ENCODE measurements at places on chromosomes 2 and 18.
A peak's percentile ranks its signal among the peaks of the same experiment; 100 is the strongest.

- no peak for DNase-seq
Observed at GRCh38 chr18:59954241-59954640, 54.4 kb downstream of the PMAIP1 start.

- no peak for DNase-seq
Observed at GRCh38 chr18:62044490-62045000, 142.3 kb downstream of the PIGN start.

DNA sequence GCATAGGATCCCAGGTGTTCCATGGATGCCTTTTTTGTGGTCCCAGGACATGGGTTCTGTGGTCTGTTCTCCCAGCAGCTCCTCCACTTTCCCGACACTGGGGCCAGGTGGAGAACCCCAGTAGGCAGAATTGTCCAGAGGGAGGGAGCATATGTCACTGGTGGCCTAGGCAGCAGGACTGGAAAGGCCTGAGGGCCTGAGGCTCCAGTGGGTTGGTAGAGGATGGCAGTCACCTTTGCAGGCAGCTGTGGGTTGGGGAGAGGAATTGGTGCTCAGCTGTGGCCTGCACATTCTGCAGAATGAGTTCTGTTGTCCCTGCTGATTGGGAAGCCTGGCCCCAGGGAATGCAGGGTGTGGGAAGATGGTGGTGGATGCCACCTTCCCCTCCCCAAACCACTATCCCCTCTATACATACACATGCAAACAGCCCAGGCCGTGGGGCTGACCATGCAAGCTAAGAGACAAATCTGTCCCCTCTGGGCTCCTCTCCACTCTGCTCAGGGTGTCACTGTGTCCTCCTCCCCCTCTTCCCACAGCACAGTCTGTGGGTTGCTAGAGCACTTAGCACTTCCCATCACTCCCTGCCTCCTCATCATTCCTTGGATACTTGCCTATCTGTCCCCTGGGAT, 11.4 kb downstream of the CTIF start:
- DNase-seq, result no peak

DNA sequence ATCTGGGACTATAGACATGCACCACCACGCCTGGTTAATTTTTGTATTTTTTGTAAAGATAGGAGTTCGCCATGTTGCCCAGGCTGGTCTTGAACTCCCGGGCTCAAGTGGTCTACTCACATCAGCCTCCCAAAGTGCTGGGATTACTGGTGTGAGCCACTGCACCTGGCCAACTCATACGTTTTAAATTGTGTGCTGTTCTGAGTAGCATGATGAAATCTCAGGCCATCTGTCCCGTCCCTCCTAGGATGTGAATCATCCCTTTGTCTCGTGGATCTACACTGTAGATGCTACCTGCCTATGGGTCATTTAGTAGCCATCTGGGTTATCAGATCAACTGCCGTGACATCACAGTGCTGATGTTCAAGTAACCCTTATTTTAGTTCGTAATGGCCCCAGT, 38.5 kb upstream of the RMP24 start:
- DNase-seq, result no peak

DNA sequence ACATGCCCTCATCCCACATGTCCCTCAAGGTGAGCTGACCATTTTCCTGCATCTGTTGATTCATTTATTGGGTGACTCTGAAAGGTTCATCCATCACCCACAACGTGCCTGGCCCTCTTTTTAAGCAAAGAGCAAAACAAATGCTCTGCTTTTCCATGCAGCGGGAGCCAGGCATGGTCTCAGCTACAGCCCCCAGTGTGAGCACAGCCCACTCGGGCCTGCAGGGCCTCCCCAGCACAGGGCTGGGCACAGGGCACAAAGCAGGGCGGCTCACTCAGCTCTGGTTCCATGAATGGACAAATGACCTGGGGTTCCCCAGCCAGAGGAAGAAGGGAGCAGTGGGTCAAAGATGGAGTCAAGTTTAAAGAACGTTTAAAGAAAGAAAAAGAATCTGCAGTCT, 24.1 kb upstream of the OTOS start:
- no peak for DNase-seq

GRCh38 chr2:219388121-219388906, 602 bp upstream of the DNPEP start:
- DNase-seq, result peak; percentile 99

GRCh38 chr18:8937160-8938094, 165.1 kb upstream of the NDUFV2 start:
- no peak for DNase-seq

DNA sequence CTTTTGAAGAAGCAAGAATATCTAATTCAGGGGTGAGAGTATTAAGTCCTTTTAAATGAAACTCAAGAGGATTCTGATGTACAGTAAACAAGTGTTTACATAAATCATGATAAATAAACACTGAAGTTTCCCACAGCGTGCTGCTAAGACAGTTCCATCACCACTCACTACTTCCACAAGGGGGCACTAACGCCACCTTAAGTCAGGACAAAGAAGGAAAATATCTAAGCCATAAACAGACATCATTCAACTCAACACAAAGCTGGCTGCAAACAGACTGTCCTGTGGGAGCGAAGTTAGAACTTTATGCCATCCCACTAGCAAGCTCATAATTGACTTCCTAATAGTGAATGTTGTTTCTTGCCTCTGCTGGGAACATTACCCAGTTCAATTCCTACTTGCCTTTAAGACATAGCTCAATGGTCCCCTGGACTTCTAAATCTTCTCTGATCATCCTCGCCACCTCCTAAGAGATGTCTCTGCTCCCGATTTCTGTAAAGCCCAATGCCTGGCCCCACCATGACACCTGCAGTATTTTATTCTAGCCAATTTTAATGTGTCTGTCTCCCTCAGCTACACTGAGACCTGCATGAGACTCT, 36.5 kb downstream of the MRPL44 start:
- no peak for DNase-seq

- no peak for DNase-seq
Observed at GRCh38 chr2:157257312-157258252, at the start of gene GALNT5. Gene GALNT5 (plus strand): TSS chr2:157257705. CDS start chr2:157258083, 378 bp downstream.

GRCh38 chr2:11710210-11710609, 36.2 kb upstream of the LPIN1 start:
- DNase-seq, result no peak

- no peak for DNase-seq
Observed at GRCh38 chr2:217797661-217798069, 205.1 kb downstream of the TNS1 start.

GRCh38 chr18:58546552-58546951, 82.3 kb downstream of the ALPK2 start:
- DNase-seq, result no peak

- no peak for DNase-seq
Observed at GRCh38 chr18:78813936-78814710, 165.5 kb upstream of the SALL3 start.

DNA sequence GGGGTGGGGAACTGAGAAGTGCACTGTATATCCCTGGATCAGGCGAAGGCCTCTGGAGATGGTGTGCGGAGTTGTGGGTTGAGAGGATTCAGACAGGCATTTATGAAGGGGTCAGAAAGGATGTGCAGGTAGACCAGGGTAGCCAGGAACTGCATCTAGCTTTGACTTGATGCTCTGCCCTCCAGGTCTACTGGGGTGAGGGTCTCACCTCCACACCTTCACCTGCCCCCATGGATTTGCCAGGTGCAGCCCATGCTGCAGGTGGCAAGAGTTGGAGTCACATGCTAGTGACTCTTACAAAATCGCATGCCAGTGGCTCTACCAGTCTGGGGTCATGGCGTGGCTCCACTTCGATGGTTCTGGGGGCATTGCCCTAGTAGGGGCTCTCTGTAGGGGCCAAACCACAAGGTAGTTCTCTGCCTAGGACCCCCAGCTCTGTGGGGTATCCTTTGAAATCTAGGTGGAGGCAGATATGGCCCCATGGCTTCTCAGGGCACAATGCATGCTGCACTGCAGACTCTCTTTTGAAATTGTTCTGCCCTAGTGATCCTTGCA, 18.9 kb upstream of the KCNF1 start:
- DNase-seq, result no peak

GRCh38 chr2:132583666-132584360, 86.2 kb downstream of the LYPD1 start:
- no peak for DNase-seq

DNA sequence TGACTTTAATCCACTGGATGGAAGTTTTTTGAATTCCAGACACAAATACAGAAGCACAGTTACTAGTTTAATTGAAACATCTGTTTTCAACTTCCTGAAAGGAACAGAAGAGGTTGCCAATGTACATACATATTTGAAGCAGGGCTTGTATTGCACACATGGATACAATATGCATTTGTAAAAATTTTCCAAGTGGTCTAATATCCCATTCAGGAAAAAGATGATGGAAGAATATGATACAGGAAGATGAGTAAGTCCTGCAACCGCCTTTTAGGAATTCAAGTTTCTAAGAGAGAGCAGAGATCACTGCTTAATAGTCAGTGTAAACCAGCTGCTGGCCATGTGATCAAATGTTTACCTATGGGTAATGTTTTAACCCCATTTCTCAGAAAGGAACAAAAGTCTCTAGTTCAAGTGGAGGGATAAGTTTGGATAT, 265.4 kb downstream of the TRIB2 start:
- DNase-seq, result no peak

GRCh38 chr2:239954166-239955086, 70.7 kb downstream of the NDUFA10 start:
- no peak for DNase-seq

- DNase-seq, result no peak
Observed at GRCh38 chr2:104262714-104263113, 591.2 kb upstream of the POU3F3 start.

DNA sequence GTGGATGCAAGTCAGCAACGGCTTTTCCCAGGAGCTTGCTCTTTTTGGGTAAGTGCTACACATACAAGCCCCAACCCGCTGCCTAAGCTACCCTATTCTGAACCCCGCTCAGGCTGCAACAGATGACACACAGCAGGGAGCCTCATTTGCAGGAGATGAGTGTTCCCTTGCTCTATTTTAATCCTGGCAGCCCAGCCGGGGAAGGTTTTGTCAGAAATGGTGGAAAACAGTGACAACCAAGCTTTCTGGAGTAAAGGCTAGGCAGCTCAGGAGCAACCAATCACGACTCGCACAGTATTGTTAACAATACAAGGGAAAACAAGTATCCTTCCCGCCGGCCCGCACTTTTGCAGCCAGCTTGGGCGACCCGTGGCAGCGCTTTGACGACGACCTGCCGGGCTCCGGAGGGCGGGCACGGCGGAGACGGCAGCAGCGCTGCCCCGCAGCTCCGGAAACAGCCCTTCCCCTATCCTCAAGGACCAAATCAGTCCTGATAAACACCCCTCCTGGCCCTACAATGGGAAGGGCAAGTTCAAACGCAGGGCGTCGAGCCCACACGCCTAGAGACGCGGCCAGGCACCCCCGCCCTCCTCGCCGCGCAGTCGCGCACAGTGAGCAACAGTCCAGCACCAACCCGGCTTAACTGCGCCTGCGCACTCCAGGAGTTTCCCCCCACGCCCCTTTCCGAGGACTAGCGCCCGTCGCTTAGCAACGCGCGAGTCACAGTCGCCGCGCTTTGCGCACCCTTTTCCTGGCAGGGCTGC, 74.3 kb upstream of the TSPYL6 start:
- DNase-seq, result peak; percentile 87

- peak; percentile 66 for DNase-seq
Observed at GRCh38 chr2:173355132-173355865, 627 bp downstream of the CDCA7 start.

GRCh38 chr2:131042148-131042775, 51.0 kb downstream of the FAM168B start:
- no peak for DNase-seq

GRCh38 chr18:1648712-1649111, 744.0 kb downstream of the ADCYAP1 start:
- DNase-seq, result no peak

DNA sequence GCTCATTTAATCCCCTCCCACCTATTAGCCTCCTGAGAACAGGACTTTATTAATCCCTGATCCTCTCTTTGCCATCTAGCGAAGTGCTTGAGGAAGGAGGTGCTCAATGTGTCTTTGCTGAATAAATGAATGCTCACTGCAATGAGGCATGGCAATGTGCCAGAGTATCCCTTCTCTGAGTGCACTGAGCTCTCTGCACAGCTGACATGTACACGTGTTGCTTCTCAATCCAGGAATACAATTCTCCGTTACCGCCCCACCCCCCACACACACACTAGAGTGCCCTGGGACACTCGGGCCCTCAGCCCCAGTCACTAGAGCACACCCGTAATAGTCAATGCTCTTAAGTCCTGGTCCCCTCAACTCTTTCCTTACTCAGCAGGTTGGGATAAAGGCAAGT, 41.4 kb downstream of the FAM178B start:
- DNase-seq, result no peak

Measured in activated naive CD8-positive, alpha-beta T cell treated with anti-CD3 and anti-CD28 coated beads, Interleukin-2, amount 10 ng/mL, durations not matched to agents 7 days and 5 days (primary cell).